Stimulated activated CD8-positive, alpha-beta memory T cell treated with anti-CD3 and anti-CD28 coated beads, Interleukin-4, amount 100 ng/mL, for 4 hours (primary cell): ENCODE measurements at places on chromosomes 5 and 9.

DNA sequence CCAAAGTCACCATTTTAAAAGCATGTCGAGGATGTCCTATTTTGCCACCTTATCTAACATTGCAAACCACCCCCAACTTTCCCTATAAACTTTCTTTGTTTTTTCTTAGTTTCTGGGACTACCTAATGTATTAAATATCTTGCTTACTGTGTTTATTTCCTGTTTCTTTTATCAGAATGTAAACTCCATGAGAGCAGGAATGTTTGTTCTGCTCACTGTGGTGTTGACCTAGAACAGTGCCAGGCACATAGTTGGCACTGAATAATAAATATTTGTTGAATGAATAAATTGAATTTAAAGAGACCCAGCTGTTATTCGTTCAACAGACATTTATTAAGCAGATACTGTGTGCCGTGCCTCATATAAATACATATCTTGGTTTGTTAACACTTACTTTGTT, 35.2 kb downstream of the MACIR start:
- DNase-seq = no peak

- DNase-seq = no peak
Measured at GRCh38 chr9:134299883-134300282, 26.4 kb upstream of the RXRA start.

- no peak for DNase-seq
Measured at GRCh38 chr5:172695232-172696054, 54.4 kb downstream of the NEURL1B start.

DNA sequence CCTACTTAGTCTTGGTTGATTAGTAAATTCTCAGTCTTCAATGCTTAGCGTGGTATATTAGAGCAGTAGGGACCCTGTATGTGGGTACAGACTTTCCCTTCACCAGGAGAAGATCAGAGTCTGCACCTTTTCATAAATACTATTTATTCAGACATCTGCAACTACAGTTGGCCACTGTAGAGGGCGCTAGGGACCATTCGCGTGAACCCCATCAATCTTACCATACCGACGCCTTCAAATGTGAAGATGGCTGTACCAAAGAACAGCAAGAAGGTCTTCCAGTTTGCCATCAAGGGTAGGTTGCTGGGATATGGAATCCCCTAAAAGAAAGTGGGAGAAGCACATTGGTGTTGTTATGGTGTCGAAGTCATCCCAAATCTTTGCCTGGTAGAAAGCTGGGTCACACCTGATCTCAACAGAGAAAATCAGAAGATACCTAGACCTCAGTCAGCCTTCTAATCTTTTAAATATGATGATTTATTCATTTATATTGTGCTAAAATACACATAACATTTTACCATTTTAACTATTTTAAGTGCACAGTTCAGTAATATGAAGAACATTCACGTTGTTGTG, 19.1 kb downstream of the SLC36A3 start:
- DNase-seq = no peak
